GM23338 (cell line): ENCODE measurements at places on chromosomes 16 and 17. TPM values are rescaled to one million over a fixed set of nuclear protein-coding genes. Genes with fewer than 3 reads are reported as not detected.

- peaks cover 34% of the 10 kb centered on the region for H3K4me1 ChIP-seq
- no peaks in the 10 kb centered on the region for H3K27me3 ChIP-seq
- DNase-seq, result no peak
- H3K4me3 ChIP-seq, result no peak overlapping the region
Measured at GRCh38 chr16:87848676-87849345, 20.5 kb downstream of the SLC7A5 start.

The ELMO3 gene
- 16.2 and 18.3 TPM in 2 replicates for total RNA-seq

DNA sequence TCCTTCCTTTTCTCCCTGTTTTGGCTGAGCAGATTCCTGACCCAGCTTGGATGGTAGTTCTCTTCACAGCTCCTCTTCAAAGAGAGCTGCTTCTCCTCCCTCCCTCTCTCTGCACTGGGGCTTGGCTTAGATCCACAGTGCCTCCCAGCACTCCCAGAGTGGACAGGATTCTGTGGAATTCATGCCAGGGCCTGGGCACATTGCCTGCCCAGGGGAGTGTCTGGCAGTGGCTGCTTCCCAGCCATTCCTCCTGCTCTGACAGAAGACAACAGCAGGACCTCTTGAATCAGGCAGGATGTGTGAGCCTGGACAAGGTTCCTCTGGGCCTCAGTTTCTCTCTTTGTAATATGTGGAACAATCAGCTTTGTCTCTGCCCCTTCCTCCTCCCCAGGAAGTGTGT is 4.5 kb upstream of the MMP28 start:
- H3K4me1 ChIP-seq, result no peaks in the 10 kb centered on the region
- H3K36me3 ChIP-seq, result no peaks in the 10 kb centered on the region
- peaks cover 36% of the 10 kb centered on the region for H3K27me3 ChIP-seq
- H3K4me3 ChIP-seq, result no peak overlapping the region
- H3K27ac ChIP-seq, result no peak overlapping the region

The DECR2 gene
- 17.9 and 26.9 TPM in 2 replicates for total RNA-seq

- H3K27me3 ChIP-seq, result no peaks in the 10 kb centered on the region
- H3K4me1 ChIP-seq, result peaks cover 3% of the 10 kb centered on the region; the same call in 1 of the 2 replicates
- no peaks in the 10 kb centered on the region for H3K36me3 ChIP-seq
Measured at GRCh38 chr17:51060396-51060795, 60.3 kb downstream of the SPAG9 start.

GRCh38 chr17:1186214-1186820 is 6.5 kb upstream of the ABR start:
- H3K27ac ChIP-seq, result no peak overlapping the region
- H3K36me3 ChIP-seq, result no peaks in the 10 kb centered on the region
- no peak for DNase-seq
- no peak overlapping the region for H3K4me3 ChIP-seq
- H3K27me3 ChIP-seq, result peaks cover 5% of the 10 kb centered on the region; the same call in 1 of the 2 replicates

The MPP3 gene
- 4.2 and 6.6 TPM in 2 replicates for total RNA-seq

DNA sequence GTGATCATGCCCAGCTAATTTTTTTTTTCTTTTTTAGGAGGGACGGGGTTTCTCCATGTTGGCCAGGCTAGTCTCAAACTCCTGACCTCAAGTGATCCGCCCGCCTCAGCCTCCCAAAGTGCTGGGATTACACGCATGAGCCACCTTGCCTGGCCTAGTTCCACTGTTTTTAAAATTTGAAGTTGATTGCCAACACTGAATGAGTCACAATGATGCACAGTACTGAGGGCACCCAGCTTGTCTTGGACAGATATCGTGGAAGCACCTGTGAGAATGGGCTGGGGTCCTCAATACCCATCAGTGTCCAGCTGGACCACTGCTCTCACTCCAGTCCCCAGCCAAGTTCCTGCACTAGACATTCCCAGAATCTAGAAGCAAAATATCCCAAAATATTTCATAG is 2.5 kb downstream of the KNOP1 start:
- H3K4me1 ChIP-seq, result peaks cover 41% of the 10 kb centered on the region
- no peak overlapping the region for H3K27ac ChIP-seq
- peaks cover 25% of the 10 kb centered on the region for H3K36me3 ChIP-seq

DNA sequence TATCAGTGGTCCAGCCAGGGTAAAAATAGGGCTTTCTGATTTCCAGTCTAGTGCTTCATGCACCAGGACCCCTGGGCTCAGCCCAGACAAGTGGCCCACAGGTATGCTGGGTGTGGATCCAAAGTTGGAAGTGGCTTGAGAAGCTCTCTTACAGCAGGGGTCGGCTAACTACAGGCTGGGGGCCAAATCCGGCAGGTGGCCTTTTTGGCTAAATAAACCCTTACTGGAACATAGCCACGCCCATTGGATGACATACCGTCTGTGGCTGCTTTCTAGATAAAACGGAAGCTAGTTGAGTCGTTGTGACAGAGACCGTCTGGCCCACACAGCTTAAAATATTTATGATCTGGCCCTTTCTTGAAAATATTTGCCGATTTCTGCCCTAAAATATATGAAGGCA is 119.0 kb upstream of the CDC42EP4 start:
- no peaks in the 10 kb centered on the region; the same call in 1 of the 2 replicates for H3K4me1 ChIP-seq
- no peaks in the 10 kb centered on the region for H3K27me3 ChIP-seq
- H3K27ac ChIP-seq, result no peak overlapping the region
- H3K4me3 ChIP-seq, result no peak overlapping the region
- no peaks in the 10 kb centered on the region for H3K36me3 ChIP-seq

DNA sequence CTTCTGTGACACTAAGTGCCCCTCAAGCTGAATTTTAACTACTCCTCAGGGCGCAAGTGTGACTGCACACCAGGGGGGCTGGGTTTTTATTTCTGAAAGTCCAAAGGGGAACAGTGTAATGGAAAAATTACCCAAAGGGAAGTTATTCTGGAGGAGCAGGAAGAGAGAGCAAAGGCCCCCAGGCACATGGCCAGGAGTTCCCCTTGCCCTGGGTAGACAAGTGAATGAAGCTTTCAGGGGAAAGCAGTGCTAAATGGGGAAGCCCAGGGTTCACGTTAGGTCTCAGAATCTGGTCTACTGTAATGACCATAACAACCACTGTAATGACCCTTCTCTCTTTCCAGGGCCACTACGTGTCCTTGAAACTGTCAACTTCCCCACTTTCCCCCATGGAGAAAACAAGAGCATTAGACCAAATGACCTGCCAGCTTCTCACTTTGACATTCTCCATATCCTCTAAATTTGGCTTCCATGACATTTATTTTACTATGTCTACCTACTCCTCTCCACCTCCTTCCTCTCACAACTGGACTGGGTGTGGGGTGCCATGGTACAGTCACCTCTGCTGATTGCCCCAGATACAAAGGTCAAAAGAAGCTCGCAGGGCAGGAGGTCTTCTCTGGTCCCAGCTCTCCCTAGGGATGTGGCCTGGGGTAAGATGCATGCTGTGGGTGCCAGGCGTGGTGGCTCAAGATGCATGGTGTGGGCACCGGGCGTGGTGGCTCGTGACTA is 34.1 kb upstream of the MMP2 start:
- H3K27me3 ChIP-seq, result no peaks in the 10 kb centered on the region
- DNase-seq, result no peak
- no peaks in the 10 kb centered on the region for H3K4me1 ChIP-seq
- no peak overlapping the region for H3K27ac ChIP-seq
- H3K4me3 ChIP-seq, result no peak overlapping the region
- no peaks in the 10 kb centered on the region for H3K36me3 ChIP-seq

DNA sequence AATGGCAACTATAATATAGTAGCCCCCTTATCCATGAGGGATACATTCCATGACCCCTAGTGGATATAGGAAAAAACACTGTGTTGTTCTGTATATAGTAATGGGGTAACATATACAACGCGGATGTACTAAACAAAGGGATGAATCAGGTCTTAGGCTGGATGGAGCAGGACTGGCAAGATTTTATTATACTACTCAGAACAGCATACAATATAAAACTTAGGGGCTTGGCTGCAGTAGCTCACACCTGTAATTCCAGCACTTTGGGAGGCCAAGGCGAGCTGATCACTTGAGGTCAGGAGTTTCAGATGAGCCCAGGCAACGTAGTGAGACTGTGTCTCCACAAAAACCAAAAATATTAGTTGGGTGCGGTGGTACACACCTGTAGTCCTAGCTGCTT is 26.8 kb downstream of the VMP1 start:
- H3K36me3 ChIP-seq, result peaks cover 5% of the 10 kb centered on the region; the same call in 1 of the 2 replicates
- no peak for DNase-seq
- no peak overlapping the region for H3K27ac ChIP-seq
- H3K4me1 ChIP-seq, result no peaks in the 10 kb centered on the region
- H3K4me3 ChIP-seq, result no peak overlapping the region
- H3K27me3 ChIP-seq, result no peaks in the 10 kb centered on the region

DNA sequence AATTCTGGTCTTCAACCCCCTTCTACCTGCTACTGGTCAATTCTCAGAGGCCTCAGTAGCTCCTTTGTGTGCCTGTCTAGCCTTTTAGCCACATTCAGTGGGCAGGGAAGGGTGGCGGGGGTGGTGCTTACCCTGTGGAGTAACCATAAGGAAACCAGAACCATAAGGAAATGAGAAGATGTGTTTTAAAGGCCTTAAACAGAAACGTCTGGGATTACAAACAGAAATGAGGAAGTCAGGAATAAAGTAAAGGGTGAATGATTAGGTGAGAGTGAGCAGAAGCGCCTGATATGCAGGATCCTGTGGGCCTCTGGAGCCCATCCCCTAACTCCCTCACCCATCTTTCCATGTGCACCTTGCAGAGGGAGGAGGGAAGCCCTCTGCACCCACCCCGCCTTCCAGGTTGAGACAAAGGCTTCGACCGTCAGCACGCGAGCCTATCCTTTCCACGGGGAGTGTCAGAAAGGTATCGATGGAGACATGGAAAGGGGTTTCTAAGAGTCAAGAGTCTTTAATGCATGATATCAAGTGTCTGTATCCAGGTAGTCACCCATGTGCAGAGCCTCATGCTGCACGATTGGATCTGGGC is 20.4 kb downstream of the KIAA0513 start:
- H3K36me3 ChIP-seq, result no peaks in the 10 kb centered on the region
- no peaks in the 10 kb centered on the region for H3K4me1 ChIP-seq
- no peak overlapping the region for H3K4me3 ChIP-seq

DNA sequence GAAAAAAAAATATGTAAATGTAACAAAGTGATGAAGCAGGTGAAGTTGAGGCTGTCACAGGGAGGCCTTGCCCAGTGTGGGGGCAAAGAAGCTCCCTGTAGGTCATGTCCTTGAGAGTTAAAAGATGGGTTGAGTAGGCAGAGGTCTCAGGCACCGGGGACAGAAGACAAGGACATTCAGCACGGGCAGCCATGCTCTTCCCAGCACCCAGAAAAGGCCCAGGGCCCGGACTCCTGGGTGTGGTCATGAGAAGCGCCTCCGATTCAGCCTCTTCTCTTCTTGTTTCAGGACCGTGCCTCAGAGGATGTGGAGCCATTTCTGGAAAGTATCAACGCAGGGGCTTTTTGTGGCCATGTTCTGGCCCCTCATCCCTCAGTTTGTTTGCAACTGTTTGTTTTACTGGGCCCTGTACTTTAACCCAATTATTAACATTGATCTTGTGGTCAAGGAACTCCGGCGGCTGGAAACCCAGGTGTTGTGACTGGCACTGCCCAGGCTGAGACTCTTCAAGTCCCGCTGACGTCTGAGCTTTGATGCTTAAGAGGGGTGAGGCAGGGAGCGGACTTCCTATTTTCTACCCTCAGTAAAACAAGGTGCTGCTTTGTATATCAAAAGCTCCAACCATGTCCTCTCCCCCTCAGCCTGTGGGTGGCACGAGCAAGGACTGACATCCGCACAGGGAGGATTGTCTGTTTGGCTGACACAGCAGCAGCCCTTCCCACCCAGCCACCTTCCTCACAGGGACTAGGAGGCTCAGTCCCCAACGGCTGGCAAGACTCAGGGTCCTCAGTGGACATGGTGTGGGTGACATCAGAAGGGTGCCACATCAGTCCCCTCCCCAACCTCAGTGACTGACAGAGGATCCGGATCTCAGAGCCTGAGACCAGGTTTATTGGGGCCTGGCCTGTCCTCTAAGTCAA is 26.5 kb downstream of the PLA2G10 start:
- DNase-seq, result no peak
- peaks cover 28% of the 10 kb centered on the region for H3K36me3 ChIP-seq
- H3K4me3 ChIP-seq, result no peak overlapping the region

The SEZ6L2 gene
- total RNA-seq, result 55.8 and 71.9 TPM in 2 replicates

The PRAC1 gene
- total RNA-seq, result not detected in 2 replicates

The SCRN2 gene
- total RNA-seq, result 39.1 and 40.6 TPM in 2 replicates

DNA sequence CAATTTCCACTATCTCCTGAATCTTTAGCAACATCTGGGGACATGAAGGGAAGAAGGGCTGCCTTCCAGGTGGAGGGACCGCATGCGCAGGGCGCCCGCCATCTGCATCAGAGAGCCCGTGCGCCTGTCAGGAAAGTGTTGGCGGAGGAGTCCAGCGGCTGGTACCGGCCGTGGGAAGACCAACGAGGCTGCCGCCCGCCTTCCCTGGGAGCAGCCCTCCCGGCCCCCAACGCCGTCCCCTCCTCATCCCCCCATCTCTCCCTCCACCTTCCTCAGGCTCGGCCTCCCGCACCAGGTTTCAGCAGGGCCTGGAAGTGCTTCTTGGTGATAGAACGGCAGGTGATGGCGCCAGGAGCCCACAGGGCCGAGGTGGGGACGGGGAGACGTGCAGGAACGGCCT is 8.8 kb downstream of the CLCN7 start:
- H3K27me3 ChIP-seq, result no peaks in the 10 kb centered on the region
- no peak overlapping the region for H3K4me3 ChIP-seq
- H3K36me3 ChIP-seq, result no peaks in the 10 kb centered on the region
- no peak overlapping the region for H3K27ac ChIP-seq

DNA sequence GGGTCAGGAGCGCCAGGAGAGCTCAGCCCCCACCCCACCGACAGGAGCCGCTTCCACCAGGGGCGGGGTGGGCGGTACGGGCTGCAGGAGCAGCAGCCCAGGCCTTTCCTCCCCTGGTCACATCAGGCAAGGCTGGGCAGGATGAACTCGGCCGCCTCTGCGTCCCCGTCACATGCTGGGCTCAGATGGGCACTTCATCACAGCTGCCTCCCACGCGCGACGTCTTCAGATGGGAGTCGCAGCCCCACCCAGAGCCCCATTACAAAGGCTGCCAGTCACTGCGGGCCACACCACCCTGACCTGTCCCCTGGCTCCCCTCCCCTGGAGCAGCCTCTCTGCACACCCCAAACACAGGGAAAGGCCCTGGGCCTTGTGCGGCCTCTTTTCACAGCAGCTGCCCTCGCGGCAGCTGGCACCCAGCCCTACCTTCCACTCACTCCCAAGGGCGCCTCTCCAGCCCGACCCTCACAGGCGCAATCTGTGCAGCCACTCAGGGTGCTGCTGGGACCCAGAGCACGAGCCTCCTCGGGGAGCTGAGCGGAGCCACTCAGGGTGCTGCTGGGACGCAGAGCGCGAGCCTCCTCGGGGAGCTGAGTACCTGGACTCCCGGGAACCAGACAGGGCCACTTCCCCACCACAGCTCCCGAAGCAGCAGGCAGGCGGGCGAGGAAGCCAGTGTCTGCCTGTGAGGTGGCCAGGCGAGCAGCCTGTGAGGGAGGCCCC is 4.7 kb downstream of the ZNF598 start:
- H3K4me3 ChIP-seq, result no peak overlapping the region
- H3K27me3 ChIP-seq, result no peaks in the 10 kb centered on the region
- H3K4me1 ChIP-seq, result peaks cover 18% of the 10 kb centered on the region
- H3K36me3 ChIP-seq, result no peaks in the 10 kb centered on the region
- H3K27ac ChIP-seq, result no peak overlapping the region
- DNase-seq, result no peak
